ENCODE measurements at places on chromosomes 13 and 19.

- no peak for DNase-seq
Measured at GRCh38 chr19:15432018-15432494, 13.3 kb upstream of the AKAP8L start.

GRCh38 chr13:95247852-95248251 is 53.4 kb downstream of the ABCC4 start:
- no peak for DNase-seq

GRCh38 chr19:7900931-7901330 is 2.7 kb upstream of the MAP2K7 start:
- no peak for DNase-seq

GRCh38 chr13:20824762-20825476 is 51.2 kb upstream of the EEF1AKMT1 start:
- no peak for DNase-seq
